ENCODE measurements at places on chromosomes 2 and 18. TPM values are rescaled to one million over a fixed set of nuclear protein-coding genes. Genes with fewer than 3 reads are reported as not detected.

- DNase-seq, result no peak
Observed at GRCh38 chr2:67717692-67718091, 320.6 kb downstream of the ETAA1 start.

DNA sequence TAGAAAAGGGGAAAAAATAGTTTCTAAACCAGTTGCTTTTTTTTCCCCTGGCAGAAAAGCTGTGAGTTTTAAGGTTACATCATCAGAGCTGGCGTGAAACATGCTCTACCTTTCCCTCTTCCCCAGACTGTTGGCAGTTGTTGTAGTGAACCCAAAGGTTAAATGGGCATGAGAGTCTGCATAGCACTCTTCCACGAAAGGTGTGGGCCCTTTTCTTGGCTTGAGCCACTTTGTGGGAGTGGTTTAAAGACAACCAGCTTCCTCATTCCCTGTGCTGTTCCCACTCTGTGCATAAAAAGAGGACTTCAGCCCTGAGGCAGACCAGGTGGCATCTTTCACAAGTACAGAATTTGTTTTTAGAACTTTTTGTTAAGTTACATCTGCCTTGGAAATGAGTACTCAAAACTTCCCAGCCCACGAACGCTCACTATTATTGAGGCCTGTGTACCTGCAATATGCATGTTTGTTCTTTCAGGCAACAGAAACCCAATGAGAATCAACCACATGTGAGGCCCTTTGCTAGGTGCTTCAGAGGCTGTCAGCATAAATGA is 243.8 kb downstream of the BABAM2 start:
- DNase-seq, result no peak

DNA sequence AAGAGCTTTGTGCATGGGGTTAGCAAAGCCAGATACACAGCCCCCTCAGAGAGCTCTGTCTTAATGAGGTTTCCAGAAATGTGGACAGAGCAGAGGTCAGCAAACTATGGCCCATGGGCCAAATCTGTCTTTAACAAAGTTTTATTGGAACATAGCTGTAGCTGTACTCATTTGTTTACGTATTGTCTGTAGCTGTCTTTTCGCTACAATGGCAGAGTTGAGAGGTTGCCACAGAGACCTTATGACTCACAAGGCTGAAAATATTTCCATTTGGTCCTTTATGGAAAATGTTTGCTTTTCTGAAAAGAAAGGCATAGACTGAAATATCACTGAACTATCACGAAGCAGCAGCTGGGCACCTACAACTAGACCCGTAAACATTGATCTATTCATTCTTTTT is 841.8 kb downstream of the SLC4A3 start:
- DNase-seq, result no peak

DNA sequence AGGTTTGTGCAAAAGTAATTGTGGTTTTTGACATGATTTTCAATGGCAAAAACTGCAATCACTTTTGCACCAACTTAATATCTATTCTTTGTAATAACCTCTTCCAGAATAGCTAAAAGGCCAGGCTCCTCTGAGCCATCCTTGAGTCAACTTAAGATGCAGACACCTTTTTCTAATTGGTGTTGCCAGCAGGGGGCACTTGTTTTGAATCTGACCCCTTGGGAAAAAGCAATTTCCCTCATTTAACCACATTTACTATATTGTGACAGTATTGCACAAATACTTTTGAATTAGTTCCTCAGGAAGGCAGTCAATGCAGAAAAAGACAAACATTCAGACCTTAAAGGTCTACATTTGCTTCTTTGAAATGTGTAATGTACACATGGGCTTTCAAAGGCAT is 78.6 kb upstream of the GALNT5 start:
- no peak for DNase-seq

DNA sequence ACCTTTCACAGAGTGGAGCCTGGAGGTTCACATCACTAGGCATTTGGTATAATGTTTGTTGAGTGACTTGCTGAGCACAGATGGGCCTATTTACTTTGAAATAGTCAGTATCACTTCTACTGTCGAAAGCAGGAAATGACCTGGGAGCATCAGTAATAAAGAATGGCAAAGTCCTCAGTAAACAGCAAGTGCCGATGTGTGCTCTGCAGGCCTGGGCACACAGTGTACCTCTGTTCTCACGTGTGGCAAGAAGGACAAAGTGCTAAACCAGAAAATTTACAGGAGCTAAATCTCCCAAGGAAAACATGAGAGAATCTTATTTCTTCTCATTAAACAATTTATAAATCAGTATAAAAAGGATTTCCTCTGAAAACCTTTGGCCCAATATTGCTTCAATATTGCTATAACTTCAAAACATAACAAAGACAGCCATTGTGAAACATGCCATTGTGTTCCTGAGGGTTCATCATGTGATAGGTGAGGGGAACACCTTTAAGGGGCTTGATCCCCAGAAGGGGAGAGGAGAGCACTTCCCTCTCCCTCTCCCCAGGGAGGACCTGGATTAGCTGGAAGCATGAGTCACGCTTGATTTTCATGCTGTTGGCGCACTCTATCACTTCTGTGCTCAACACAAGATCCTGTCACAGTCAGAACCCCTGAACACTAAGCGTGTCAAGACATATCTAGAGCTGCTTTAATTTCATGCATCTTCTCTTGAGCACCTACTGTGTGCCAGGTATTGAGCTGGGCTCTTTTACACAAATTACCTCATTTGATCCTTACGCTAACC is 131.5 kb upstream of the SMAD2 start:
- no peak for DNase-seq

GRCh38 chr18:70387027-70387426 is 98.2 kb downstream of the SOCS6 start:
- no peak for DNase-seq

DNA sequence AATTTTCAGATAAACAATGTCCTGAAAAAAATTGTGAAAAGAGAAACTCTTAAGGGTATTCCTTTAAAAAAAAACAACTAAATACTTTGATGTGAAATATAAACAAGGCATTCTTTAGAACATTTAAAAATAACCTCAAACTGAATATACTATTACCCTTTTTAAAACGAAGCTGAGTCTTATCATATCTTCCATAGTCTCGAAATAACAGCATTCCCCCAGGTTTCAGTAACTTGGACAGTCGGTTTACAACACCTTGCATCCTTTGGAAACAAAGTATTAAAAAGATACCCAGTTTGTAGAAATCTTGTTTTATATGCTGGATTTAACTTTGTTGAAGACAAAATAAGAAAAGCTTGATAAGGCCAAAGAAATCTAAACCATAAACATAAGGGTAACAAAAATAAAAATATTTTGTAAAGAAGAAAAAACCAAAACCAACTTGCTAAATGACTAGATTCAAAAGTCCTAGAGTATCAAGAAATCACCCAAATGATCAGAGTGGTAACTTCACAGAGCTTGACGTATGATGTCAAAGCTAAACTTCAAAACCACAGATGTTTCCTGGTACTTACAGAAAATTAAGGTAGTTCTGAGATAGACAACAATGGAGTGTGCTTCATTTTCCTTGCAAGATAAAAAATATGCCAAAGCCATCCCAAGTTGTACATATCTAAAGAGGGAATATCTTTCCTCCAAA is 107.8 kb downstream of the METTL8 start:
- no peak for DNase-seq

DNA sequence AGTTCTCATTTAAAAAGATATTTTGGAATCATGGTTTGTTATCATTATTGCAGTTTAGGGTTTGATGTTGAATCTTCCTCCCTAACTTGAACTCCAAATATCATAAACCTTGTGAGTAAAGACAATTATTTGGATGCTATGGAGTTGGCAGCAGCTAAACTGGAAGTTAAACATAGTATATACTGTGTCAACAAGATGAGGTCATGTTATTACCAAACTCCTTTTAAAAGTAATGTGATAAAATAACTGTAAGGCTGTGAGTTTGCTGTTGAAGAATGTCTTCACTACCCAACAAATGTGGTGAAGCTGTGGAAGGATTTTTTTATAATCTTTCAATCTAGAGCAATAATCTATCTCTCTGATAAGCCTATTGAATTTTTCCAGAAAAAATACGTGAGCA is 16.0 kb downstream of the DNAH6 start:
- no peak for DNase-seq

DNA sequence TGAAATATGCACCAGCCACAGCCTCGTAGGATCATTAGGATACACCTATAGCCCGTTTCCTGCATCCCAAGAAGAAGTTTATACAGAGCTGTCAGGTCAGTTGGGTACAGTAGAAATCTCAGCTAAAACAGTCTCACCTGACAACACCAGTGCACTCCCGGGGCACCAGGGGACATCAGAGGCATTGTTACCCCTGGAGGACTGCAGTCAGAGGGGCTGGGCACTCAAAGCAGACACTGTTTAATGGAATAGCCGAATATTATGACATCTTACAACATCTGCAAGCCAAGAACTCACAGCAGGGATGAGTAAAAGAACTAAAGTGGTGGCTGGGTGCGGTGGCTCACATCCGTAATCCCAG is 93.0 kb upstream of the ID2 start:
- DNase-seq, result no peak

- DNase-seq, result no peak
Observed at GRCh38 chr2:233408366-233409285, 54.3 kb downstream of the DGKD start.

DNA sequence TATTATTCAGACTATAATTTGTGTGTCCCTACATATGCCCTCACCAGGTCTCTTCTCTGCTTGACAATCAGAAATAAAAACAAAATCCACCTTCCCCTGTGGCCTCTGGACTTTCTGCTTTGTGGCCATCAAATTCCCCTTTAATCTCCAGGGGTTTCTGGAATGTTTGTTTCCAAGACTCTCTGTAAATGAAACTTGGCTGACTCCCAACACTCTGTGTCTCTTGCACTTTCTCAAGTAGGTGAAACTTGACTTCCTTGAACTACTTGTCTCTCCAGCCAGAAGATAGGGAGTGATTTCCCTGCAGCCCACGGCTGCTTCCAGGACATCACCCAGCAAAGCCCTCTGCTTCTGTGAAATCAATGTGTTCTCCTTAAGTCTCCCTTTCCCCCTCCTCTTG is 54.1 kb upstream of the AQP4 start:
- no peak for DNase-seq

DNA sequence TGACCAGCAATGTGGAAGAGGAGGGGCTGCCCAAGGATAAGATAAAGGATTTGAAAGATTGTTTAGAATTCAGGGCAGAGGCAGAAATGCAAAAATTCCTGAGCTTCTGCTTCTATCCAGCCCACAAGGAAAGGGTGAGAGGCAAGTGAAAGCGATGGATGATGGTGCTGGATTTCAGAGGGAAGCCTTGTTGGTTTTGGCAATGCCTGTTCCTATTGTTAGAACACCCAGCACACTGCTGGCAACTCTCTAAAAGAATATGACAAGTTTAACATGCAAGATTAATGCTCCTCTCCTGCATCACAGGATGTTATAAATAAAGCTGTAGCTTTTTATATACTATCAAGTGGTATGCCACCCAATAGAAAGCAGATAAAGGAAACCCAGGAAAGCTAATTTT is 92.6 kb downstream of the ZNF385B start:
- DNase-seq, result no peak

DNA sequence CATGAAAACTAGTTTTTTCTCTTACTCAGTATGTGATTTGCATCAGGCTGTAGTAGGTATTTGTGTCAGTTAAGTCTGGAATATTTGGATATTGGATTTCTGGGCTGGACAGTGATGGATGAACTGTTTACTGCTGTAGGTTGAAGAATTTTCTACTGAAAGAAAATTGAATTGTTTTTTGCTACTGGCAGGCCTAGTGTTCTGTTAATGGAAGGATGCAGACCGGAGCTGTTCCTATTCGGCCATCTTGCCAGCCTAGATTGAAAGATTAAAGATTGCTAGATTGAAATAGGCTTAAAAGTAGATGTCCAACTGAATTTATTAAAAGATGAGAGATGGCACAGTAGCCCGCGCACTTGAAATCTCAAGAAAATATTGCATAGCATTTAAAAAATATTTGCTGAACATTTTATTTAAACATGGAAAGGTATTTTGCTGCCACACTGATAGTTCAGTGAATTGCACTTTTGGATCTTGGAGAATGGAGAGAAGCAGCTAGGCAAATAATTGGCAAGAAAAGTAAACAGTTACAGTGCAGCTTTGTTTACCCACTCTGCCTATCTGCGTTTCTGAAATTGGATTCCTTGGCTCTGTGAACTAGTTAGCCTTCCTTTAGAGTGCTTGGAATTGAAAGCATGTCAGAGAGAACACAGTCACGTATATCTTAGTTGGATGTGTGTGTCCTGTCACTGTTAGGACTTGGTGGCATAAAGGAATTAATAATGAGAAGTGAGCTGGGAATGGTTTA is 54.1 kb downstream of the EPB41L5 start:
- no peak for DNase-seq

GRCh38 chr2:75221862-75222261 is 22.5 kb upstream of the TACR1 start:
- no peak for DNase-seq

DNA sequence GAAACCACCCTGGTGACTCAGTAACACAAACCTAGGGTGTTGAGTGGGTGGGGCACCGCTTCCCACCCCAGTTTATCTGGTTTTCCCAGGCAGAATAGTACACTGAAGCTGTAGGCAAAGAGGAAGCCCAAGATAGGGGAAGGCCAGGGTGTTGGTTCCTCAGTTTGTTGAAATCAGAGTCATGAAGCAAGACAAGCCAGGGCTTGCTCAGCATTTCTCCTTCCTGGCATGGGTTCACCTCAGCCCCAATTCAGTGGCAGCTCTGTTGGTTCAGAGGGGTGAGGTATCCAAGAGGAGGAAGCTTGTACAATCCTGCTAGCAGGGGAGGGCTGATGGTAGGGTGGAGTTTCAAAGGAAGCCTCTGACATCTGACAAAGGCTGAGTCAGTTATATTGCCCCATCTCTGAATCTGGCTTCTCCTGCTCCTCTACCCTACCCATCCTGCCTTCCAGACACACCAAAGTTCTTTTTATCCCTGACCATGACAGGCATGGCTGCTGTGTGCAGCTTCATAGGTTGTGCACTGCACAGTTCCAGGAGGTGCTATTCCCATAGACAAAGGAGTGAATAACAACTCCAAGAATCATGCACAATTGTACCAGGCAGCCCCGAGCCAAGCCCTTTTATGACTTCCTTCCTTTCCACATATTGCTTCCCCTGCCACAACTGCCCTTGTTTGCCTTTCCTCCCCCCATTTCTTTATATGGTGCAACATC is 24.9 kb upstream of the RAB10 start:
- peak; percentile 45 for DNase-seq

- no peak for DNase-seq
Observed at GRCh38 chr18:76394780-76395476, 100.1 kb downstream of the ZNF516 start.

DNA sequence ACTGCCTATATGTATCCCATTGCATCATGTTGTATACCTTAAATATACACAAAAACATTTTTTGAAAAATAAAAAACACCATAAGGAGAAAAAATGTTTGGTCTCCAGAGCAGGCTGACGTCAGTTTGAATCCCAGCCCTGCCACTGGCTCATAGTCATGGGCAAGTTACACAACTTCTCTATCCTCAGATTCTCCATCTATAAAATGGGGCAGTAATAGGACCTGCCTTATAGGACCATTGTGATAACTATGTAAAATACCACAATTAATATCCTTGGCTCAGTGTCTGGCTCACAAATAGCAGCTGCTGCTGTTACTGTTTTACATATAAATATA is 135.6 kb downstream of the SMAD7 start:
- DNase-seq, result no peak

Gene NCKAP5
- 0.62 TPM for total RNA-seq

Gene POTEI
- not detected for total RNA-seq

Gene MARS2
- total RNA-seq, result 6.3 TPM

Data from psoas muscle (tissue), 8 donors.